ENCODE measurements at places on chromosomes 7 and 10.

DNA sequence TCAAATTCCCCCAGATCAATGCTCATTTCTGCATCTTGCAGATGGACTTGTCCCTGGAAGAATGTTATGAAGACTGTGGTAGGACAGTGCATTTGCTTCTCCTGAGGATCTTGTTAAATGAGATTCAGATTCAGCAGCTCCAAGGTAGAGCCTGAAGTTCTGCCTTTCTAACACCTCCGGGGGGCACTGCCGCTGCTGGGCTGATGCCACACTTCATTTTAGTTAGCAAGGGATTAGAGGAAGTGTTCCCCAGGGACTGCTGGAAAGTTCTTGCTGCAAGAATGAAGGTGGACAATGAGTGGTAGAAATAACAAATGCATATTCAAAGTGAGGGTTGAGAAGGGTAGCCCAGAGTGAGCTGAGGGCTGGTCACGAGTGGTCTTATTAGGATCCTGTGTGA is 434.3 kb upstream of the AKR1E2 start:
- ATAC-seq, result no peak

GRCh38 chr7:105336009-105336408 is 52.7 kb downstream of the SRPK2 start:
- no peak for ATAC-seq

- no peak for ATAC-seq
Observed at GRCh38 chr7:150654692-150655091, 22.5 kb upstream of the GIMAP6 start.

DNA sequence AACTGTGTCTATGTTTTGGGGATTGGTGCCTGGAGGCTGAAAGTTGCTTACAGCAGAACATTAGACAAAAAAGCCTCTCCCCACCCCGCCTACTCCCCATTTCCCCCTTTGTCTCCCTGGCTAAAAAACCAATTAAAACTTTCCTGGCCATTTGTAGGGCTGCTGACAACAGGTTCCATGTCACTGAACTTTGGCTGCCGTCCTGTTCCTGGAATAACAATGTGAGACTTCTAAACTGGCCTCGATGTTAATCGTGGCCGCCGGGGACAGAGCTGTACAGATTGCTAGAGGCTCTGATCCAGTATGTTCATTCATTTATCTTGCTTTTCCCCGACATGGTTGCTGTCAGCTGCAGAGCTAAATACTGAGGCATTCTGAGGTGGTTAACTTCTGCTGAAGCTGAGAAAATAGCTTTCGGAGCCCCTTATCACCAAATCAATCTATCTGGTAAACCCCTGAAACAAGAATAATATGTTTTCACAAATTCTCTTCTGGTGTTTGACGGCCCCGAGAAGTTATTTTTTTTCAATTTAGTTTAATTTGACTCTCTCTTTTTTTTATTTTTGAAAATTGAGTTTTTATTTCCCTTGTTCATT is 271.6 kb downstream of the GFRA1 start:
- no peak for ATAC-seq

DNA sequence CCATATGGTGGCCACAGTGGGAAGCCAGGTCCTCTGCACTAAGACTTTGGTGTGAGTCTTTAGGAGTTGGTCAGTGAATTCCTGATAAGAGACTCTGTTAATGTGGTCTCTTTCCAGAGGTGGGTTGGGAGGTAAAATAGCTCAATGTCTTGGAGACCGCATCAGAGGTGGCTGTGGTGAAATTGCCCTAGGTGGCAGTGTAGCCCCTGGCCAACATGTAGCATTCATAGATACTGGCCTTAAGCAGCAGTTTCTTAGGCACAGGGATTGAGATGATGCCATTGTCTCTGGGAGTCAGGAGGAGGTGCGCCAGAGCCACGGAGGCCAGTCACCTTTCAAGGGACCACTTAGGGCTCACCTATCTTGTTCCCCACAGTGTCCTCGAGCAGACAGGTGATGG is 202.8 kb downstream of the CREB5 start:
- ATAC-seq, result no peak

DNA sequence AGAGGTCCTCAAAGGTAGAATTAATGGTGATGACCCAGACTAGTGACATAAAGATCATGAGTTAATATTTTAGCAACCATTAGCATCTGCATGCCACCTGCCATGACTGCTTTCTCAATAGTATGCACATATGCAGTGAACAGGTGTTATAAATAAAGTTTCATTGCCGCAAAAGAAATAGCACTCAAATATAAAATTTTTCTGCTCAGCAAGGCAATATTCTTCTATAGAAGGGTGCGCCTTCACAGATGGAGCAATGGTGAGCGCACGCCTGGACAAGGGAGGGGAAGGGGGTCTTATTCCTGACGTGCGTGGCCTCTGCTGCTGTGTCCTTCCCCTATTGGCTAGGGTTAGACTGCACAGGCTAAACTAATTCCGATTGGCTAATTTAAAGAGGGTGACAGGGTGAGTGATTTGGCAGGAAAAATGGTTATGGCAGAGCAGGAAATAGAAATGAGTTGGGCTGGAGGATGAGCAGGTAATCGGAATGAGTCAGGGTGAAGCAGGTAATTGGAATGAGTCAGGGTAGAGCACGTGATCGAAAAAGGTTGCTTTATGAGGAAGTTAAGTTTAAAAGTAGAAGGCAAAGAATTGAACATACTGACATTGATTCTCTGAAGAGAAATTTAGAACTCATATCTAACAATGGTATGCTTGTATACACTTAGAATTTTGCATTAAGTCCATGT is 24.7 kb upstream of the TRIM24 start:
- ATAC-seq, result no peak

GRCh38 chr7:143233816-143234532 is 12.1 kb downstream of the TAS2R40 start:
- no peak for ATAC-seq

GRCh38 chr7:105678811-105679495 is 97.7 kb upstream of the EFCAB10 start:
- ATAC-seq, result no peak

DNA sequence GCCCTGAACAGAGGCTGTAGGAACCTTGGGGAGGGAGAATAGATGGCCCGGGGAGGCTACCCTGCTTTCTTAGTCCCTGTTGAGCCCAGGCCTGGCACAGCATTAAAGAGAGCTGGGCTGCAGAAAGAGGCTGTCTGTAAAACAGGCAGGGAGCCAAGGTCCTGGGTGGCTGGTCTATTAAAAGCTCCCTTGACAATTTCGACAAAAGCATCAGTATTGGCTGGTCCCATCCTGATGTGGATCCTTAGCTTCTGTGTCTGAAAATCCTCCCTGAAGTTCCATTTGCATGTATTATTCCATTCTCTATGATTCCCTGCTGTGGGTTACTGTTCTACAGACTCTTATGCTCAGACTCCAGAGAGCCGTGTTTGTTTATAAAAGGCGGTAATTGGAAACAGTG is 158.5 kb downstream of the GALNT17 start:
- no peak for ATAC-seq

GRCh38 chr10:5534880-5535856 is 10.4 kb downstream of the CALML3 start:
- no peak for ATAC-seq

- ATAC-seq, result no peak
Observed at GRCh38 chr7:42107484-42108240, 129.3 kb downstream of the GLI3 start.

DNA sequence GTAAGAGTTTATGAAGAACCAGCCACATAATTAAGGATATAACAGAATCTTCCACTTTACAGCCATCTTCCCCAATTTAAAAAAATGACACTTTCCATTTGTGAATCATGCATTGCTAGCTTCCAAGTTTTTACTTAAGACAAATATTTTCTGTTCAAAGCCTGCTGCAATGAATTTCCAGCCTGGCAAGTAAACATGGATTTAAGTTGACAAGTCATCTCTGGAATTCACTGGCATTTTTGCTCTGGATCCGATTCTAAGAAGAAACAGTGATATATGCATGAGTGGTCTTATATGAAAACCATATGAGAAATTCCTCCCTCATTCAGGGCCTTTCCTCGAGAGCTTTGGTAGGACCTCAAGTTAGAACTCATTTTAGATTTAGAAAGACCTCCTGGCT is 116.1 kb upstream of the CDCA7L start:
- ATAC-seq, result no peak

DNA sequence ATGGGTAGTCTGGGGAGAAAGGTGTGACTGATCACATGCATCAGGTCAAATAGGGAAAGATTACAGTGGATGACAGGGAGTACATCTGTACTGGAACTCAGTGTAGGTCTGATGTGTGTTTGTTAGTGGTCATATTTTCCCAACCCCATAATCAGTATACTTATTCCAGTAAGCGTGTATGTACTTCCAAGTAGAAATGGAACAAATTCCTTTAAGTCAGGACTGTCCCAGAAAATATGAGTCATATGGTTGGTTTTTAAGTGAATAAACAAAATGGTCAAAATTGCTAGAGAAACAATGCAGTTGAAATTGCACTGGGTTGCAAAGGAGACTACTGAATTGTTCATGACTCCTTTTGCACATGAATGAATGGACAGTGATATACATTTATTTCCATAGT is 118.8 kb upstream of the MYO3A start:
- no peak for ATAC-seq

- ATAC-seq, result no peak
Observed at GRCh38 chr10:19638182-19638895, 177.9 kb upstream of the PLXDC2 start.

GRCh38 chr7:29806208-29806994 is at the start of gene WIPF3:
Gene WIPF3, plus strand, starts transcription at chr7:29806508. Its CDS starts 28,217 bp downstream, at chr7:29834725.
- no peak for ATAC-seq

- ATAC-seq, result no peak
Observed at GRCh38 chr7:157703131-157703530, 366.3 kb downstream of the DNAJB6 start.

GRCh38 chr10:53256623-53257022 is 484.0 kb upstream of the MBL2 start:
- ATAC-seq, result no peak

DNA sequence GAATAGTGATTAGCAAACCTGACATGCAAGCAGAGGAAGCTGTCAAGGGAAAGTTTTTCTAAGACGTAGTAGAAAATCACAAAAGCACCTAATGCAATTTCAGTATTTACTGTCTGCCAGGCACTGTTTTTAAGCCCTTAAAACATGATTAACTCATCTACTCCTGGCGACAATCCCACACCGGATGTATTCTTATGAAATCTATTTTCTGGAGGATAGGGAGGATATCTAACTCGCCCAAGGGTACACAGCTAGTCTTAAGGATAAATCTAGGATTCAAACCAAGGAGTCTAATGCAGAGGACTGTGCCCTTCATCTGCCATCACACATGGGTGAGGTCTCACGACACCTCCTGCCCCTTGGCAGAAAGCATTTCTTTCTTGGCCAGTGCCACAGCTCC is 47.8 kb upstream of the FIGNL1 start:
- no peak for ATAC-seq

DNA sequence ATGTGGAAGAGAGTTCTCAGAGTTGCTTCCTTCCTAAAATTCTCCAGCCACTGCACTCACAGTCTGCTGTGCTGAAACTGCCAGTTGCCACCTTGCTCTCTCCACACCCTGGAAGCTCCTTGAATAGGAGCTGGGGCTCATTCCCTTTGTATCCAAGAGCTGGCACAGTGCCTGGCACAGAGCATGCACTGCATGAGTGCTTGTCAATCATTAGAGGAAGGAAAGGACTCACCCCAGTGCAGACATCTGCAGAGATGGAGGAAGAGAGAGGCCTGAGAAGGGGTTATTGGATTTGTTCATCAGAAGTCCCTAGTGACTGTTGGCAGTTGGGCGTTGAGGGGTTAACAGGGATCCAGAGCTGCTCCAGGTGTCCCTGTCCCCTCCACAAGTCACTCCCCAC is 41.7 kb upstream of the DUSP5 start:
- no peak for ATAC-seq

GRCh38 chr7:70712942-70713341 is 419.0 kb upstream of the GALNT17 start:
- ATAC-seq, result no peak

- no peak for ATAC-seq
Observed at GRCh38 chr7:71770269-71770907, 638.4 kb downstream of the GALNT17 start.

- no peak for ATAC-seq
Observed at GRCh38 chr7:102836191-102836919, 76.4 kb upstream of the LRRC17 start.

DNA sequence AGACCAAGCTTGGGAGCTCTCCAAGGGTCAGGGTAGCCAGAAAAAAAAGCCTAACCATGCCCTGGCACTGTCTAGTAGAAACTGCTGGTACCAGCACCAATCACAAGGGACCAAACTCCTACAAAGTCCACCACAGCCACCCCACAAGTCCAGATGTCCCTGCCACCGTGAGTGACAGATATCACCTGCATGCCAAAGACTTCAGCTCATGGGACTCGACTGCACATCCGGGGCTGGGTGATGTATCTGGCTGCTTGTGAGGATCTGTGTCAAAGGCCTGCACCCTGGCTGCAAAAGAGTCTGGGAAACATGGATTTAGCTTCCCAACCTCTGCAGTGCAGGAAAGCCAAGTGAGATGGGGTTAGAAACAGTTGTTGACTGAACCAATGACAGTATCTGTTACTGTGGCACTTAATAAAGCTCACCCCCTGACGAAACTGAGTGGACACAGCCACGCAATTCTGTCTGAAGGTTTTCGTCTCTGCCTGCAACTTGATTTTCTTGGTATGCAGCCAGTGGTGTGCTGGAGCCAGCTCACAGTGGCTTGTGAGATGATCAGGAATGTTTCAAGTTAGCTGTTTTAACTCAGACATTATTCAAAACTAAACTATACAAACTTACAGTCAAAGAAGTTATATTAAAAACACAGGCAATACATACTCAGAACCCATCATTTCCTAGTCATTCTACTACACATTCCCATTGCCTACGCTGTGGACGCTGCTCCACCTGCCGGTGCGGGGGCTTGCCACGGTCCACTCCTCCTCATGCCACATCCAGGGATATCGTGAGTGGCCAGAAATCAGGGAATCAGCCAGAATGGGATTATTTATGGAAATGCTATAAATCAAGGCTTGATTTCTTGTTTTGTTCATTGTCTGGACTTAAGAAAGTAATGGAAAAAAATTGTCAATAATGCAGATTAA is 9.2 kb downstream of the ZNF488 start:
- no peak for ATAC-seq

DNA sequence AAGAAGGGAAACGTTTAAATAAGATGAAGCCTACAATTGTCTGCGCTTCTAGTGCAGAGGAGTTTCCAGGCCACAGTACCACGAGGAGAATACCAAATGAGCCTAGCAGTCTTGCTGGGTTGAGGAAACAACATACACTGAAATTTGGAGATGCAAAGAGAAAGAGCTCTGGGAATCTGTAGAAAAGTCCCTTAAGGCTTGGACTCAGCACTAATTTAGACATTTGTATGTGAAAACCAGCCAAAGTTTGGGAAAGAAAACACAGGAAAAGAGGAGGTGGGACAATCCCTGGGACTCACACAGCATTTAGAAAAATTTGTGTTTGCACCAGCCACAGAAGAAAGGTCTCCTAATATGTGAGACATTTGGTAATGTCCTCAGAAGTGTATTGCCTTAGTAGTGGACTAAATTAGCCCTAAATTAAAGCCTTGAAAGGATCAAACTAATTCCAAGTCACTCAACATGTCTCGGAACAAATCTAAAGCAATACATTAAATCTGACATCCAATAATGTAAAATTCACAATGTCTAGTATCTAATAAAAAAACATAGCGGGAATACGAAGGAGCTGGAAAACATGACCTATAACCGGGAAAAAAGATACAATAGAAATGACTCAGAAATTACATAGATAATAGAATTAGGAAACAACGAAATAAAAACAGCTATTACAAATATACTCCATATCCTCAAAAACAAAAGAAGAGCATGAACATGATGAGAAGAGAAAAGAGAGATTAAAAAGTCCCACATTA is 187.1 kb upstream of the NAMPT start:
- no peak for ATAC-seq

GRCh38 chr7:32259931-32260596 is 189.9 kb upstream of the PDE1C start:
- no peak for ATAC-seq

GRCh38 chr7:503575-504111 is 16.0 kb downstream of the PDGFA start:
- ATAC-seq, result no peak
